ENCODE measurements at places on chromosomes 1 and 21.

- DNase-seq = no peak
These were observed at the start of gene ITLN2 for GRCh38 chr1:160954158-160955104. TSS of gene ITLN2 (minus strand) at chr1:160954809. CDS start at chr1:160954741, 68 bp downstream.

- DNase-seq = no peak
These were observed 171.5 kb upstream of the DUSP10 start for GRCh38 chr1:221913351-221913892.

DNA sequence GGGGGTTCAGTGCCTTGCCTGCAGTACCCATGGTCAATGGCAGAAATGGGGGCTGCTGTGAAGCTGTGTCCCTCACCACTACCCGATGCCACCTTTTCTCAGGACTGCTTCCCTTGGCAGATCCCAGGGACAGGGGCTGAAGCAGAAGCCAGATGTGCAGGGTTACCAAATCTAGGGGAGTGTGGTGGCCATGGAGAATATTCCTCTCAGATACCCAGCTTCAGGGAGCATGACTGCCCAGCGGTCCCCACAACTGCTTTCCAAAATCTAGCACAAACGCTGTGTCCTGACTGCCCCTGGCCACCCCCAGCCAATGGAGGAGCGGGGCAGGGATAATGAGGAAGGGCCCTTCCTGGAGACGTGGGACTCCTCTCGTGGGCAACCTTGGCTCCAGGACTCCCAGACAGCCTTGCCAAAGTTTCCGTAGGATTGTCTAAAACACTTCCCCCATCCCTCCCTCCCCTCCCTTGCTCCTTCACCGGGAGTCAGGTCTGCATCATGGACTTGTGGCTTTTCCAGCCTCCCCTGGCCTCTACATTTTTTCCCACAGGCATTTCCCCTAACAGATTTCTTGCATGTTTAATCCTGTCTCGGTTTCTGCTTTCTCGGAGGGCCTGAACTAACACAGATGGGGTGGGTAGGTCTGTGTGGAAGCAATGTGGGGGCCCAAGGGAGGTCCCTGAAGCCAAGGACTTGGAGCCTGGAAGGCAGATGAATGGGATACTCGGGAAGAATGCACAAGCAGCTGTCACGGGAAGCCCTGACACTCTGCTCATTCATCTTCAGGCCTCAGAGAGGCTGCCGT is 80.5 kb downstream of the OMA1 start:
- DNase-seq = no peak

GRCh38 chr21:21200939-21201615 is 202.9 kb downstream of the NCAM2 start:
- DNase-seq = no peak

GRCh38 chr1:23108918-23109533 is 59.6 kb downstream of the LUZP1 start:
- no peak for DNase-seq

GRCh38 chr1:37034121-37035013 is at the start of gene GRIK3:
TSS of gene GRIK3 (minus strand) at chr1:37034515. CDS start at chr1:37034108, 407 bp downstream.
- DNase-seq = no peak

DNA sequence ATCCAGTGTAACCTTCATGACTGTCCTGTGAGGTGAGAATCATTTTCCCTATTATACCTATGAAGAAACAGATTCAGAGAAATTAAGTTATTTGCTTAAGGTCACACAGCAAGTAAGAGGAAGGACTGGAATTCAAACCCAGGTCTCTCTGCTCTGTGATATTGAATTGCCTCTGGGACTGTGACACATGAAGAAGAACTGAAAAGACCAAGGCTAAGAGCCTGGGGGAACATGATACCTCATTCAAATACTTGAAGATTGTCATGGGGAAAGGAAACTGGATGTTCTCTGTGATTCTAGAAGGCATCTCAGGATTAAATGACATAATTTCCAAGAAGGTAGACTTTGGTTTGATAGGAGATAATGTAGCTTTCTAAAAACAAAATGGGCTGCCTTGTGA is 3.6 kb downstream of the WDTC1 start:
- DNase-seq = no peak

DNA sequence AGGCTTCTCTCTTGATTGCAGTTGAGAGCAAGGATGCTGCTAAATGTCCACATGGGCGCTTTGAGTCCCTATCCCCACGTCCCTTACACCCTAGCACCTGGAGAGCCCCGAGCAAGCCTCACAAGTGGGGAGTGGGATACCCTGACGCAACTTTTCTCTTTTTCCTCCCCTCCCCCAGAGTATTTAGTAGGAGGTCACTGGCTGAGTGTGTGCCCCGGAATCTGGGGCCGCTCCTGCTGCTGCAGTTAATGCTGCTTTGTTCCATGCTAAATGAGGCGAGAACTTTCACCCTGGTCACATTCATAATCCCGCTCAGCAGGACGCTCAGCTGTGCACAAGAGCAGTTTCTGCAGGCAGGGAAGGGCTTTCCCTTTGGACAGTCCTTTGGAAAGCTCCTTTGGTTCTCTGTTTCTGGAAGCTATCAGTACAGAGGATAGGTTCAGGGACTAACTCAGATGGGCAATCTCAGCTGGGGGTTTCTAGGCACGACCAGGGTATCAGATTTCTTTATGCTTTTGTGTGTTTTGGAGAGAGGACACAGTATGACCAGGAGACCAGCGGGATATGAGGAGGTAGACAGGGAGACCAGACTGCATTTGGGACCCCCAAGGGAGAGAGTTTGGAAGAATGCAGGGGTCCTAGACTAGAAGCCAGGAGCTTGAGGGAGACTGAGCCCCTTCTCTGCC is 75.9 kb downstream of the NOS1AP start:
- no peak for DNase-seq

GRCh38 chr1:180930687-180931086 is 18.0 kb downstream of the KIAA1614 start:
- DNase-seq = no peak

GRCh38 chr1:243924588-243925349 is 74.7 kb upstream of the AKT3 start:
- DNase-seq = no peak

- no peak for DNase-seq
These were observed 158.3 kb downstream of the HHAT start for GRCh38 chr1:210487021-210487420.

DNA sequence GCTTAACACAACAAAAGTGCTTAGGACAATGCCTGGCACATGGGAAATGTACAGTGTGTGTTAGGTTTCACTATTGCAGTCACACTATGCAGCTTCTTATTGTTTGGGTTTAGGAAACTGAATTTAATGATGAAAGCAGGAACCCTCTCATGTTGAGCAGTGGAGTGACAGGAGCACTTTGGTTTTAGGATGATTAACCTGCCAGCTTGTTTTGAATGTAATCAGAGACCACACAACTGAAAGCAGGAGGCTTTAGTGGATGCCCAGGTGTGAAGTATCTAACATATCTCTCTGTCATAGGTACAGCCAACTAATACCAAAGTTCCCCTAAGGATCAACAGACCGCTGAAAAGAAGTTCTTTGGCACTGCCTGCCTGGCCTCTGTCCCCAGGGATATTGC is 406.9 kb upstream of the USP24 start:
- DNase-seq = no peak

- DNase-seq = no peak
These were observed 178.4 kb upstream of the CXADR start for GRCh38 chr21:17334484-17334883.

DNA sequence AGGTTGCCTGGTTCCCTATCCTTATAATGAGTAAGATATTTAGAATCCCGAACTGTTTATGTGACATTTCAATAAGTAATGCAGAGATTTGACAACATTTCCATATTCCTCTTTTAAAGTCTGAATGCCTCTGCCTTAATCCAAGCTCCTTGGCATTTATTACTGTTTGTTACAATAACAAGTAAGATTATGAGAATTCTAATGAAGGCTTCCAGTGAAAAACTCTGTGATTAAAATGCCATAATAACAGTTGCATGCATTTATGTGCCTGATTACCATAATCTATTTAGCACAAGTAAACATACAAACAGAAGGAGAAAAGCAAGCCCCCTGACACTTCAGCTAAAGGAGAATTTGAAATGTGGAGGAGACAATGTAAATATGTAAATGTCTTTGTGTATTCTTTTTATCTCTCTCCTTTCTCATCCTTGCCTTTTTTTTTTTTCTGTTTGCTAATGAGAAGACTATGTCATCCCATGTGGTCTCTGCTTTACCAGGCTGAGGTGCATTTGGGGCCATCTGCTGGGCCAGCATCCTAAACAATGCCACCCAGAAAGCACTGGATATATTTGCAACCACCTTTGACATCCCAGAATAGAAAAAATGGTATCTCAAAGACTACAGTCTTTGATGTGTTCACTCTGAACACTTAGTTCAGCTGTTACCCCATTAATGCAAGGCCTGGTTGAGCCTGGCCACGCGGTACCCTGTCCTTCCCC is 17.2 kb upstream of the OLIG2 start:
- DNase-seq = no peak

DNA sequence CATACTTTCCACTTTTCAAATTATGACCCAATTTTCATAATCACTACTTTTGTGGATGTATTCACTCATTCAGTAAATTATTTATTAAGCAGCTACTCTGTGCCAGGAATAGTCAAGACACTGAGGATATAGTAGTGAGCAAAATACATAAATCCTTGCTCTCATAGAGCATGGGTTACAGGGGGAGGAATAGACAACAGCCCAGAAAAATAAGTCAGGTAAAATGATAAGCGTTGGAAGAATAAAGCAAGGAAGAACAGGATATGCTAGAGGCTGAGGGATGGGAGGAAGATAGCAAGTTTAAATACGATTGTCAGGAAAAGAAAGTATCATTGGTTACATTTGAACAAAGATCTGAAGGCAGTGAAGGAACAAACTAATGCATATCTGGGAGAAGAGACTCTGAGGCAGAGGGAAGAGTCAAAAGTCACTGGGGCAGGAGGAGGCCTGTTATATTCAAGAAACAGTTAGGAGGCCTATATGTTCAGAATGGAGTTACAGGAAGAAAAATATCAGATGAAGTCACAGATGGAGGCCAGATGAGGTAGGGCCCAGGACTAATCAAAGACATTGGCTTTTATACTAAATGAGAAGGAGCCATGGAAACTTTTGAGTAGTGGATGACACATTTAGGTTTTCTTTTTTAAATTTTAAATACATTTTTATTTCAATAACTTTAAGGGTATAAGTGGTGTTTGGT is 42.9 kb downstream of the SEC22B start:
- DNase-seq = no peak

GRCh38 chr1:55015731-55016620 is 17.2 kb downstream of the BSND start:
- DNase-seq = no peak

- DNase-seq = no peak
These were observed 40.0 kb upstream of the CITED4 start for GRCh38 chr1:40901886-40902852.

- no peak for DNase-seq
These were observed 17.5 kb upstream of the TACSTD2 start for GRCh38 chr1:58594546-58594945.

DNA sequence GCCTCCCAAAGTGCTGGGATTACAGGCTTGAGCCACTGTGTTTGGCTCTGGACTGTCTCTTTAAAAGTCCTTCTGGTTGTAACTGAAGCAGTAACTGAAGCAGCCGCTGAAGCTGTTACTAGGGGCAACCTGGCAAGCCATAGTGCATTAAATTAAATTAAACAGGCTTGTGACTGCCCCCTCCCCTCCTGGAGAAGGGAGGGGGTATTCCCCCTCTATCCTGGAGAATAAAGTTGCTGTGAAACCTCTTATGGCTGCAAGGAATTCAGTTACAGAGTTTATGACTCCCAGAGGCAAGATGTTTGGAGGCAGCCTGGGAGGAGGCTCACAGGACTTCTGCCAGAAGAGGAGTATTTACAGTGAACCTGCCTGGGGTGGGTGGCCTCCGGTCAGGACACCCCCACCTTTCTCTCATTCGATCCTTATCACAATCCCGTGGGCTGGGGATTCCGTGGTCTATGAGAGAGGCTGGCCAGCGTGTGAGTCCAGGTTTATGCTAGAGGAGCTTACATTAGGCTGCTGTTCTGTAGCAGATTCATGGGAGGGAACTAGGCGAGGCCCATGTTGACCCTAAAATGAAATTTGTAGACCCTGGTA is 8.3 kb downstream of the TTC22 start:
- DNase-seq = no peak

- DNase-seq = no peak
These were observed 73.7 kb downstream of the DMRTB1 start for GRCh38 chr1:53532912-53533311.

- no peak for DNase-seq
These were observed 77.9 kb downstream of the WDR3 start for GRCh38 chr1:118007391-118007790.

DNA sequence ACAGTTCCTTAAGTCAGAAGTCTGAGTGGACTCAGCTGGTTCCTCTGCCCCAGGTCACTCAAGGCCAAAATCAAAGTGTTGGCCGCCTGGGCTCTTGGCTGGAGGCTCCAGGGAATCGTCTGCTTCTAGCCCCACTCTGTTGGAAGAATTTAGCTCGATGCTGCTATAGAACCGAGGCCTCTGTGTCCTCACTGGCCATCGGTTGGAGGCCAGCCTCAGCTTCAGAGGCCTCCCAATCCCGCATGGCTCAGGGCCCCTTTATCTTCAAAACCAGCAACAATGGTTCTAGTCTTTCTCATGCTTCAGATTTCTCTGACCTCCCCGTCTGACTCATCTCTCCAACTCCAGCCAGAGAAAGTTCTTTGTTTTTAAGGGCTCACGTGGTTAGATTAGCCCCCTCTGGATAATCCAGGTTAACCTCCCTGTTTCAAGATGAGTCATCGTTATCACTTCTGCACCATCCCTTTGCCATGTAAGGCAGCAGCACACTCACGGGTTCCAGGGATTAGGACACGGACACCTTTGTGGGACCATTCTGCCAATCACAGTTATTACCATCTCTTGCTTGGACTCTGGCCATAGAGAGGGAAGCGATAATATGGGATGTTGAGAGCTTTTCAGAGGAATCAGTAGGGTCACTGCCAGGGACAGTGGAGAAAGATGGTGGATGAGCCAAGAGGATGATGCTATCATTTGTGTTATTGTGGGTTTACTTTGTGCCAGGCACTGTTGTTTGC is 13.6 kb downstream of the FHAD1 start:
- no peak for DNase-seq

- DNase-seq = no peak
These were observed 202.7 kb downstream of the CAMTA1 start for GRCh38 chr1:6987940-6988339.

GRCh38 chr1:160910170-160910750 is 25.3 kb upstream of the ITLN1 start:
- DNase-seq = no peak

DNA sequence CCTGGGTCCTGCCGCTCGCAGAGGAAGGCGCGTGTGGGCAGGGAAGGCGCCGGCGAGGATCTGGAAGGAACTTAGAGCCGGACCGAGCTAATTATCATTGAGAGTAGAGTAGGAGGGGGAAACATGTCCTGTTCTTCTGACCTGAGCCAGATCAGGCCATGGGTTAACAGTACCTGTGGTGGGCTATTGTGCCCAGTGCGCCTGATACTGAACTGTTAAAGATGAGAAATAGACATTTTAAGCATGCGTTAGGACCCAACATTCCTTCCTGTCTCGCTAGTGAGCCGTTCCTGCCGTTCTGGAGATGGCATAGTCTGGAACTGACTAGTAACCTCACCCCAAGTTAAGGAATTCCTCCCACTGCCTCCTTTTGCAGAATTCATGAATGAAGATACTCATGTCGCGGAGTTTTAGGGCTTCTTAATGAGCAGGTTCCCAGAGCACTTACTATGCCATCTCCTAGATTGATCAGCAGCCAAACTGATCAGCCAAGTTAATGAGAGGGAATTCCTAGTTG is 870 bp downstream of the STRIP1 start:
- DNase-seq = no peak

GRCh38 chr1:107622966-107623365 is 342.0 kb downstream of the VAV3 start:
- no peak for DNase-seq

GRCh38 chr1:60394436-60394835 is 320.9 kb upstream of the C1orf87 start:
- DNase-seq = no peak

- DNase-seq = no peak
These were observed 8.7 kb downstream of the LAPTM5 start for GRCh38 chr1:30748699-30749401.

Data from stimulated activated CD4-positive, alpha-beta T cell treated with anti-CD3 and anti-CD28 coated beads, Interleukin-15, amount 100 ng/mL, for 1 hour (primary cell).